ENCODE measurements at places on chromosomes 7 and 10.

DNA sequence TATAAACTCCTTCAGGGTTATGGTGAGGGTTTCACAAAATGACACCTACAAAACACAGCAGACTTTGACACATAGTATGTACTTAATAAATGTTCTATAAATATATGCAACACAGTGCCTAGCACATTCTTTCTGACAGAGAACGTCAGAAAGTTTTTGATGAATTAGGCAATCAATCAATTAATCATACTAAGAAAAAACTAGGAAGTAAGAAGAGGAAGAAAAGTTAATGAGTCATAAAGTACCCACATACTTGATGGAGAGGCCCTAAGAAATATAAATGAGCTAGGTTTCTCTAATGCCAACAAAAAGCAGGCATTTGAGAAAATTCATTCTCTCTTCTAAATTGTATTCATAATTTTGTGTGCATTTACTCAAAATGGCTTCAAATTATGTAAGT lies 192.7 kb upstream of the VWC2 start:
- DNase-seq: no peak

DNA sequence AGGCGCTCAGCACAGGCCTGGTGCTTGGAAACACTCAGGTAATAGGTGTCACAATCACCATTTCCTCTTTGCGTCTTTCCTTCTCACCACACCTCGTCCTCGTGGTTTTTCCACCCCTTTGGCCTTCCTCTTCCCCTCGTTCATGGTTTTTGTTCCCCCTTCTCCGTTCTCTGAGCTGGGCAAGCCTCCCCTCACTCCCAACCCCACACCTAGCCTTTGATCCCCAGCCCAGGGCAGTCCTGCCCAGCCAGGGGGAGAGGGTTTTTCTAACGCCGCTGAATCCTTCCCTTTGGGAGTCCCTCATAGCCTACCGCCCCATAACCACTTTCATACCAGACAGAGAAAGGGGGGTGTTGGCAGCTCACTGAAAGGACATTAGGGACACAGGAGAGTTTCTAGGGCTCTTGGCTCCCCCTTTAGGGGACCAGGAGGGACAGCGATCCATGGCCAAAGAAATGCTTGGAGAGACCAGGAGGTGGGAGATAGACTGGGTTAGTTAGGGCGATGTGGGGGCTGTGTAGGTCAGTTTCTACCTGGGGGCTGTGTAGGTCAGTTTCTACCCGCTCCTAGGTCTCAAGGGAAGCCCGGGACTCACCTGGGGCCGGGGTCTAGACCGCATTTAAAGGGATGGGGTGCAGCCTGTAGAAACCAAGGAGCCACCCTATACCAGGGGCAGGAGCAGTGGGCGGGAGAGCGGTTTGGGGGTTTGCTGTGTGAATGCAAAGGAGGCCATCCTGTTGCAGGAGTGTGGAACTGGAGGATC lies 1.4 kb downstream of the EPHB4 start:
- no peak for DNase-seq

- no peak for DNase-seq
Measured at GRCh38 chr10:807163-807957, 117.9 kb upstream of the DIP2C start.

DNA sequence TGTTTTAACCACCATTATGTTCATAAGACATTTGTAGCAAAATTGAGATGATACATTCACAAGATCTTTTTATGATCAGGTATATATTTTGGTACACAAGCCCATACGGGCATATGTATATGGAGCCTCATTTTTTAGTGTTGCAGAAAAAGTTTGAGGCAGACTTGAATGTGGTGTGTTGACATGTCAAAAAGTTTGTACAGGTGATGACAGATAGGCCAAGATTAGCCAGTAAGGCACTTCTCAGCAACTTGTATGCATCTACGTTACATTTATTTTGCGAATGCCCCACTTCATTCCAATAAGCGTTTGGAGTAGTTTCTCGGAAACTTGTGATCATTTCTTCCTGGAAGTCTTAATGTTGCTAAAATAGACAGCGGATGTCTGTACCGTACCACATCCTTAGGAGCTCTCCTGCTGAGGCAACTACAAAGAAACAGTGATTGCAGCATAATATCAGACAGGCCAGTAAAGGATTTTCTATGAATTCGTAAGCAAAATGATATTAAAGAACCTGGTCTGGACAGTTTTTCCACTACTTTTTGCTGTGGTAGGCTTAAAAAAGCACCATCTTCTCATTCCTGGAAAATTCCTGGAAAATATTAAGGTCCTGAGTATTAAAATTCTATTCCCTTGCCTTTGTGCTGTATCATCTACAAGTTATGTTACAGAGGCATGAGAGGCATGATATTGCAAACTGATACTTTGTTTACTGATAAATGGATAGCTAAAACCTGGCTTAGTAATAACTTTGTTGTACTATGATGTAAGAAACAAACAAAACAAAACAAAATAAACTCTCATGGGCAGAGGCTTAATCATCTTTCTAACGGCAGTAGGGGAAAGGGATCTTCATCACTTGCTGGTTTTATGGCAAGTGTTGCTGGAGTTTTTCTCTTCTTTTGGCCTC lies 153.6 kb downstream of the HDAC9 start:
- DNase-seq: no peak

Measured in C1 segment of cervical spinal cord (tissue), 14 donors.